Right forelimb (tissue), 1 donor: ENCODE measurements at places on chromosomes 7 and 10.

DNA sequence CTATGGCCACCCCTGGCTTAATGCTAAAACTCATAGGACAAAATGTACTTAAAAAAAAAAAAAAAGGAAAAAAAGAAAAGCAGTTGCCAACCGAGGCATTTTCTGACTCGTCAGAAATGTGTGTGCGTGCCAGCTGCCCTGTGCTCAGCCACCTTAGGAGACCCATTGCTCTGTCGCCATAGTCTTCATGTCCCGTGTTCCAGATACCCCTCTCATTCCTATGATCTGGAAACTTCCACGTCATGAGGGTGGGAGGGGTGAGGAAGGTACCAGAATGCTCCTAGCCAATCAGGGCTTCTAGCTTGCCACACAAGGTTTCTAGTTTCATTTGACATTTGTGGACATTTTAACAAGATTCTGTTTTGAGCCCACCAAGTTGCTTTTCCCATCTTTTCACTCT lies 212.9 kb downstream of the TCF7L2 start:
- DNase-seq: no peak

- DNase-seq: no peak
Observed at GRCh38 chr10:58697691-58698090, 185.0 kb downstream of the BICC1 start.

- DNase-seq: no peak
Observed at GRCh38 chr10:114427124-114427852, 23.0 kb upstream of the AFAP1L2 start.

DNA sequence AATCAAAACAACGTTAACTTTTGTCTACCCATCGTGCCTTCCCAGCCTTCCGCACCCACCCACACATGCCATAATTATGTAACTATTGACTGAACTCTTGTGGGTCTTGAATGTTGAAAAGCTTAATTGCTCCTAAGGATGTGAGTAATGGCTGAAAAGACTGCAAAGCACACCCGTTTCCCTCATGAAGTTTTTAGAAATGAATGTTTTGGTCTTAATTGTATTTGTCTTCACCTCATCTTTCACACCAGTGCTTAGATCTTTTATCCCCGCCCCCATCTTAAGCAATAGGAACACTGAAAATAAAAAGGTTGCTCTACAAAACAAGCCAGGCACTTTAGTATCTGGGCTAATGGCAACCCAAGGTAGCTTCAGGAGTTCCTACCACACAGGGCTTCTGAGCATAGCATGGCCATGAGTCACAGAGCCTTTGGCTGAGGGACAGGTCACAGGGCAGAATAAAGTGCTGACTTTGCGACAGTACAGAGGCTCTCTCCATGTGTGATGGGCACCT lies 690.5 kb downstream of the PARD3 start:
- DNase-seq: no peak

- no peak for DNase-seq
Observed at GRCh38 chr7:132569884-132570614, 6.2 kb downstream of the PLXNA4 start.

- no peak for DNase-seq
Observed at GRCh38 chr7:111765751-111766643, 203.7 kb upstream of the IMMP2L start.

GRCh38 chr10:20767028-20767427 lies 130.1 kb downstream of the NEBL start:
- DNase-seq: no peak

GRCh38 chr10:91680487-91680886 lies 47.6 kb upstream of the PPP1R3C start:
- DNase-seq: no peak

DNA sequence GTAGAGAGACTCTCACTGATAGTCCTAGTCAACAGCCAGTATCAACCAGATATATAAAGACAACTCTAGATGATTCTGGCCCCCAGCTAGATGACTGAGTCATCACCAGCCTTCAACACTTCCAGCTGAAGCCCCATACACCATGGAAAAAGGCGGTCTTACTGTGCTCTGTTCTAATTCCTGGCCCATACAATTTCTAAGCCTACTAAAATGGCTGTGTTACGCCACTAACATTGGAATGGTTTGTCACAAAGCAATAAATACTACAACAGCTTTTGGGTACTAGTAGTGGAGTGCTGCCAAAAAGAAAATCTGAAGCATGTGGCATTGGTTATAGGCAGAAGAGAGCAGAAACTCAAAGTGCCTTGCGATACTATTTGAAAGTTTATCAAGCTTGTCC lies 13.0 kb upstream of the TES start:
- DNase-seq: no peak

DNA sequence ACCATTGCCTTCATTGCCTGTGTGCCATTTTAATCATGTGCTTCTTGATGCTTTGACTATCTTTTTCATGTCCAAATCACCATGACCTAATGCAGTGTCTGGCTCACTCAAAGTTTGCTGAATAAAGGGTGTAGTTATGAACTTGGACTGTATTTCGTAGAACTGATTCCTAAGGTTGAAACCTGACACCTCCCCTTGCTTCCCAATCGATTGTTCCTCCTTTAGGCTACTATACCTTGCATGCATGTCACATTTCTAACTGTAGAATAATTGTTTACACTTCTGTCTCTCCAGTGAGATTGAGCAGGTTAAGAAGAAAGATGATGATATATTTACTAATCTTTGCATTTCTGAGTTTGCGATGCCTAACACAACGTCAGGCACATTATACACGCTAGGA lies 41.0 kb upstream of the CDK1 start:
- no peak for DNase-seq

DNA sequence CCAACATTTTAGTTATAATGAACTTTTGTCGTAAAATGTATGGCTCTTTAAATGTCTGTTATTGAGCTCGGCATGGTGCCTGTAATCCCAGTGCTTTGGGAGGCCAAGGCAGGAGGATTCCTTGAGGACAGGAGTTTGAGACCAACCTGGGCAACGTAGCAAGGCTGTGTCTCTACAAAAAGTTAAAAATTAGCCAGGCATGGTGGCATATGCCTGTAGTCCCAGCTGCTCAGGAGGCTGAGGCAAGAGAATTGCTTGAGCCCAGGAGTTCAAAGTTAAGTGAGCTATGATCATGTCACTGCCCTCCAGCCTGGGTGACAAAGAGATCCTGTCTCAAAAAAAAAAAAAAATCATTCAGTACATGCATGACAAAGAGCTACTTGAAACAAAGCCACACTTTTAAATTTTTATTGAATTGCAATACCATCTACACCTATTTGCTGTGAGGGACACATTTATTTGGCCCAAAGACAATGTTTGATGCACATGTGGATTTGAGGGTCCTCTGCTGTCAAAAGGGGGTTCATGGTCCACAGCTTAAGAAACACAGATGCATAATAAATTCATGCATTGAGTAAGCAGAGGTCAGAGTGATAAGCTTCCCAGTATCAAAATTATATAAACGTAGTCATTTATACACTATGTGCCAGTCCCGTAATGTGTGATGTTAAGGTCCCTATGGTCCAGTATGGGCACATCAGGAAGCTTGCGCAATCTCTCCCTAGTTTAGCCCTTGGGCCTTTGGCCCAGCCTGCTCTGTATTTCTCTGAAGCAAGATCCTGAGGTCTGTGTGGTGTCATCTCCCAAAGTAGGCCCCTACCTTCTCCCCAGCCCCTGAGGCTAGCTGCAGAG lies 4.4 kb upstream of the MALSU1 start:
- no peak for DNase-seq

DNA sequence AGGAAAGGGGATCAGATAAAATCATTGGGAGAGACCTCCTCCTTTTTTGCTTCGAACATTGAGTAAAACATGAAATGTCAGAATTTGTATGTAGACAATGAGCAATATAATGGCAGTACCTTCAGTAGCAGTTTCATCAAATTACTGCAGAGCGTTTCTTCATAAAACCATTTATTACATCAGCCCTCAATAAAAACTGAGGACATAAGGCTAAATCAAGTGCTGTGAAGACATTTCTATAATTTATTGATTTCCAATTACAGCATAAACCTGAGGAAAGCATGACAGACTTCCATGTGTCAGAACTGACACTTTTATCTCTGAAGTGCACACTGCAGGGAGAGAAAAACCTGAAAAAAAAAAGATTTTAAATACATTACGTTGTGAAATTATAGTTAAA lies 172.6 kb upstream of the ZNF804B start:
- no peak for DNase-seq

DNA sequence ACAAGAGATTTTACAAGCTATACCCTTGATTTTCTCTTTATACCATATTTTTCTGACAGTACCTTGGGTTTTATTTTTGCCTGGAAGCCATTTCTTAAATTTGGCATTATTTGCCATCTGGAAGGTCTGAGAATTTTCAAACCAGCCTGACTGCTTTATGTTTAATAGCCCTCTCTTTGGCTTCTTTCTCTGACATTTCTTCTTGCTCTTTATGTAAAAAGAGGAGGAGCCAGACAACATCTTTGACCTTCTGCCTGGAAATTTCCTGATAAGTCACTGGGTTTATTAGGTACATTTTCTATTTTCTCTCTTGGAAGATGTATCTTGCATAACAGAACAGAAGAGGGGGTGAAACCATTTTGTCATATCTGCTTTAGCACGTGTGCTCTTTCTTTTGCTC lies 79.6 kb downstream of the LANCL2 start:
- DNase-seq: no peak

DNA sequence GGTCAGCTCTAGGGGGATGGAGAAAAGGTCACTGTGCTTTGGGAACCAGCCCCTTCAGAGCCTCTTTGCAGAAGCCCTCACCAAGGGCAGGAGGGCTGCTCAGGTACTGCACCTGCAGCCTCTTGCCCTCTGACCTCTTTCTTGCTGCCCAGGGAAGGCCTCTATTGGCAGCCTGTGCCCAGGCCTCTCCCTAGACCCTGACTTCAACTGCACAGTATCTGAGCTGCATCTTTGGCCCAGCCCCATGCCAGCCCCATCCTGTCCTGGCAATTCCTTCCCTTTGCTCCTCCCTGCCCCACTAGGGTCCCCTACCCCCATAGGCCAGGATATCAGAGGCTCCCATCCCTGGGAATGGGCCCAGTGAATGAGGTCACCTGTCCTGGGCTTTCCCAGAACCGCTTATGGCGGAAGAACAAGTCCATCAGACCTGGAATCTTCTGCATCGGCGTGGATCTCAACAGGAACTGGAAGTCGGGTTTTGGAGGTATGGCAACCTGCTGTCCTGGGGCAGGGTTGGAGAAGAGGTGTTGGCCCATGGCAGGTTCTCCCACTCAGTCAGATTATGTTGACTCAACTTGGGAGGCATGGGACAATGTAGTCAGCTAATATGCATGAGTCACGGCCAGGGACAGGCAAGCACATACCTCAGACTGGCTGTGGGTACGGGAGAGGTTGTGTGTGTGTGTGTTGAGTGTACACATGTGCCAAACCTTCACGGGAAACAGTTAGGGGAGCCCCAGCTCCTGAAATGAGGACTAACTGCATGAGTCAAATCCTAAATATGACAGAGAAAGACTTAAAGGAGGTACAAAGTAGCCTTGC lies 17.1 kb upstream of the CPA1 start:
- peak; percentile 42 for DNase-seq

DNA sequence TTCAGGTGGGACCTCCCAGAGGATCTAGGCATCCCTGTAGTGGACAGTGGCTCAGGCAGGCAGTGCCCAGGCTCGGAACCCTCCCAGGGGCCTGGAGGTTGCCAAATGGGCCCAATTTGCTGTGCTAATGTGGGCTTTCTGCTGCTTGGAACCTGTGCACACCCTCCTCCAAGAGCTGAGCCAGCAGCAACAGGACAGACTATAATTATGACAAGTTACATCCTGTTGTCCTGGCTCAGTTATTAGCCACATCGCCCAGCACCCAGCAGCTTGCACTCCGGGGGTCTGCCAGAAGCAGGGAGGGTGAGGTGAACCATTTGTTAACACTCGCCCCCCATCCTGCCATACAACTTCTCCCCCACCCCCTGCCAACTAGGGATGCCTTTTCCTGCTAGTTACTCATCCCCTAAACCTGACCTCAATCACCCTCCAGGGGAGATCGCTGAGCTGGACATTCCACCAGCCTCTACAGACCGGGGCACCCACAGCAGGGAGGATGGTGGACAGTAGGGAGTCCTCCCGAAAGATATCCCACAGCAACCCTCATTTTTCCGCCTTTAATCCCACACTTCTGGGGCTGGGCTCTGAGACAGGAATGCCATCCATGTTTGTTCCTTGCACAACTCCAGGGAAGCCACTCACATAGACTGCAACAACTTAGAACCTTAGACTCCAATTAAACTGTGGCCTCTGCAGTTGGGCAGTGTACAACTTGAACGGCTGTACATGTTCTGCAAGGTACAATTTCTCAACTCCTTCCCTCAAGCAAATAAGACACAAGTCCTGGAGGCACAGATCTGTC lies 7.9 kb upstream of the MYL10 start:
- DNase-seq: no peak

GRCh38 chr10:129725890-129726631 lies 238.0 kb downstream of the EBF3 start:
- no peak for DNase-seq

- DNase-seq: no peak
Observed at GRCh38 chr7:112357136-112357535, 93.1 kb upstream of the IFRD1 start.

- no peak for DNase-seq
Observed at GRCh38 chr10:43681220-43681619, 32.5 kb upstream of the ZNF32 start.

- no peak for DNase-seq
Observed at GRCh38 chr7:75048435-75049379, 24.9 kb downstream of the RCC1L start.

- no peak for DNase-seq
Observed at GRCh38 chr7:151309311-151309710, 32.3 kb upstream of the NUB1 start.

DNA sequence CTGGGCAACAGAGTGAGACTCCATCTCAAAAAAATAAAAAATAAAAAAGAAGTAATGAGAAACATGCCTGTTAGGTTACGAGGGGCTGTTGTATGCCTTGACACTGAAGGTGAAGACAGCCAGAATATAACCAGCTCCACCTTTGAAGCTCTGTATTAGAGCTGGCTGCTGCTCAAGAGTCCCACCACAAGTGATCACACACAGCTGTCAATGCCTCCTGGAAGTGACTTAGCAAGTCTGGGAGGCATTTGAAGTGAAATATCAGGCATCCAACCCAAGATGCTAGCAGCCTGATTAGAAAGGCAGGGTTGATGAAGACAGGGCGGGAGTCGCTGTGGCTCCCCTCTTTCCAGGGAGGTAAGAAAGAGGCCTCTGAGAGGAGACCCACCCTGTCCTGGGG lies 34.1 kb upstream of the INPP5F start:
- DNase-seq: no peak

GRCh38 chr7:17086403-17086802 lies 204.6 kb upstream of the AGR3 start:
- no peak for DNase-seq

DNA sequence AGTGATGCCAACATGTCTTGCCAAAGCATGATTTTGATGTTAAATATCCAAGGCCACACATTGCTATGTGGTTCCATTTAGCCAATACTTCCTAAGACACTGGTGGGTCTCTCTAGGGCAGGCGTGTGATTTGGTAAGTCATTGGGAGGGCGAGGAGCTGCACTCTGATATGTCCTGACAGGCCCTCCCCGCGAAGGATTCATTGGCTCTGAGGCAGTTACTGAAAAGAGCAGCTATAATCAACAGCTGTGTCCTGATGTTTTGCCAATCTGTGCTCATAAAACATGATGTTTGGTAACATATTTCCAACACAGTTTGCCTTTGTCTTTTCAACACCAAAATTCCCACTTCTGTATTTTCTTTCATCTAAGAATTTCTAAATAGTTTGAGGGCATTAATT lies 646.7 kb downstream of the PARD3 start:
- no peak for DNase-seq

GRCh38 chr10:128884496-128885072 lies 582.5 kb upstream of the MGMT start:
- no peak for DNase-seq

- DNase-seq: no peak
Observed at GRCh38 chr10:9762966-9763656, 1254.6 kb upstream of the CELF2 start.

GRCh38 chr7:40211276-40212003 lies 76.6 kb downstream of the SUGCT start:
- no peak for DNase-seq
